Activated T-cell treated with anti-CD3 and anti-CD28 coated beads, Interleukin-2, amount 50 U/mL, for 24 hours (primary cell): ENCODE measurements at places on chromosomes 2 and 18.

DNA sequence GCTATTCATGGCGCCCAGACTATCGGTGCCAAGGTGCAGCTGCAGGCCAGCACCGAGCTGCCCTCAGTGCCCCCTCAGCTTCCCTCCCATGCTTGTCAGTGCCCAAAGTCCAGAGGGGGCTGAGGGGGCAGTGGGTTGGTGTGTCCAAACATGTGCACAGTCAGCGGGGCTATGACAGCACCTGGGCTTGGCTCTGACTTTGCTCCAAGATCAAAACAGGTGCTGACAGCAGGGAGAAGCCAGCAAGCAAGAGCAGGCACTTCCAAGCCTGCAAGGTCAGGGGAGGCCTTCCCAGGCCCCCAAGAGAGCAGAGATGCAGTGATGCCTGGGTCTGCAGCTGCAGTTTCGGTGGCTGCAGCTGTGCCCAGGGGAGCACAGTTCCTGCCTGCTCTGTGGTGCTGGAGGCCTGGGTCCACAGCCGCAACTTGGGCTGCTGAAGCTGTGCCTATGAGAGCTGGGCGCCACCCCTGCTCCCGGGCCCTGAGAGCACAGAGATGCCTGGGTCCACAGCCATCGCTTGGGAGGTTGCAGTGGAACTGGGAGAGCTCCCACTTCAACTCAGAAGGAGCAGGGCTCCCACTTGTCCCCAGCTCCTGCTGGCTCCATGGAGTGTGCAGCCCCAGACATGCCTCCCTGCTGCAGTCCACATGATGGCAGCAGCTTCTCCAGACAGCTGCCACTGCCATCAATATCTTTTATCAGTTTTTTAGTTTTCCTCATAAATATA lies 775.3 kb upstream of the POU3F3 start:
- DNase-seq, result no peak

DNA sequence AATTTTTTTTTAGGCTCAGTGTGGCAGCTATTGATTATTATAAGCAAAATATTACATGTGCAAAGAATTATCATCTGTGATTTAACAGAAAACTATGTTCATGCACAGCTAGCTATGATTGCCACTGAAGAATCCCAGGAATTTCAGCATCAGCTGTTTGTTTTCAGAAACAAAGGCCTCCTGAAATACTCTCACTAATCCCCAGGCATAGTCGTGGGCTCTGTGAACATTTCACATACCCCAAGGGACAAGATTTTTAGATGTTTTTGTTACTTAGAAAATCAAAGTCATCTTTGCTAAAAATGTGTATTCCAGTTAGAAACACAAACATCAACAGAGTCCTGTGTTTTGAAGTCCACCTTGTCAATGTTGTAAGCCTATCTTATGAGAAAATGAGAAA lies 156.1 kb downstream of the MYO1B start:
- no peak for DNase-seq

DNA sequence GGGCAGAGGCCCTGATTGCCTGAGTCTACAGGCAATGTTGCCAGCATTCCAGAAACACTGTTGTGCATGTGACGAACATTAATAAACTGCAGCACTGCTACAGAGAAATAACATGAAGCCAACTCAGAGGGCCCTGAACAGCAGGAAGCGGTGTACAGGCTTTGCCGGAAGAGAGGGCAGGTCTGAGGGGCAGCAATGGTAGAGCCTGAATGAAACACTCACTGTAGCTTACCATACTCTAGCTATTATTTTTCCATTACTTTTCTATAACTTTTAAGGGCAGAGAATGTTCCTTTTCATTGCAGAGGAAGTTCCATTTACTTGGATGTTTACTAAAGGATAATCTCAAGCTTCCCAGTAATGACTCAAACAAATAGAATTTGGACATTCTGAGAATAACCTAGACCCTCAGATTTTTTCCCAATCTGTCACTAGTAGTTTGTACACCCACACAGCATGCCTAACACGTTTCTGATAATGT lies 150.4 kb downstream of the MTX2 start:
- DNase-seq, result no peak

- no peak for DNase-seq
Measured at GRCh38 chr2:159748089-159748488, 35.8 kb downstream of the MARCHF7 start.

GRCh38 chr2:174485788-174486562 lies 854 bp downstream of the GPR155 start:
- no peak for DNase-seq

GRCh38 chr2:95215018-95215612 lies 7.8 kb downstream of the ZNF892 start:
- DNase-seq, result no peak

DNA sequence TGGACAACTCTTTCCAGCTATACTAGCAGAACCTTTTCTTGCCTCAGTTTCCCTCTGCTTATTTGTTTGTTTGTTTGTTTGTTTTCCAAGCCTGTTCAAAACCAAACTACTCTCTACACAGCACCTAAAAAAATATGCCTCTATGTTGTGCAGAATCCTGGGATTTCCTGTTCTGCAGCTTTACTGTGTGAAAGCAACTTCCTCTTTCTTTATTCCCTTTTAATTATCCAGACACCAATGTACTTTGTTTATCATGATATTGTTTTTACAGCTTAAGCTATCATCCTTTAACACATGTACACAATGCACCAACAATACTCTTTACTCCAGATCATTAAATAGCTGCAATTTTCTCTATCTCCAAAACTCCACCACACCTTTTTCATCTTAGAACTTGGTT lies 259.5 kb downstream of the EPHA4 start:
- no peak for DNase-seq

- no peak for DNase-seq
Measured at GRCh38 chr2:159744363-159744762, 32.1 kb downstream of the MARCHF7 start.
